COLO829 (cell line): ENCODE measurements at places on chromosomes 3 and 15.

DNA sequence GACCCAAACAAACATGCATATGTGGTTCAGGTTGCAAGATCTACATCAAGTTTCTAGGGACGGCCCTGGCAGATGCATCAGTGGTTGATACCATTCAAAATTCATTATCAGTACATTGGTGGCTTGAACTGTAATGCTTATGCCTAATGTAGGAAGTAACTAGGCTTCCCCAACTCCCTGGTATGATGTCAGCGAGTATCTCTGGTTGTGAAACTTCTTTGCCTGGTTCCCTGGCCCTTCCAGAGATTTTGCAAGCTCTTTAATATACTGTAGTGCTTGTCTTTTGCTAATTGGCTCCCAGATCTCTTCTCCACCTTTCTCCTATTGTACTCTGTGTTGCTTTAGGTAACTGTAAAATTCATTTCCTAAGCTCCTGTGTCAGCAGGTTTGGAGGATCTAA, 114.8 kb upstream of the RARB start:
- DNase-seq, result no peak

DNA sequence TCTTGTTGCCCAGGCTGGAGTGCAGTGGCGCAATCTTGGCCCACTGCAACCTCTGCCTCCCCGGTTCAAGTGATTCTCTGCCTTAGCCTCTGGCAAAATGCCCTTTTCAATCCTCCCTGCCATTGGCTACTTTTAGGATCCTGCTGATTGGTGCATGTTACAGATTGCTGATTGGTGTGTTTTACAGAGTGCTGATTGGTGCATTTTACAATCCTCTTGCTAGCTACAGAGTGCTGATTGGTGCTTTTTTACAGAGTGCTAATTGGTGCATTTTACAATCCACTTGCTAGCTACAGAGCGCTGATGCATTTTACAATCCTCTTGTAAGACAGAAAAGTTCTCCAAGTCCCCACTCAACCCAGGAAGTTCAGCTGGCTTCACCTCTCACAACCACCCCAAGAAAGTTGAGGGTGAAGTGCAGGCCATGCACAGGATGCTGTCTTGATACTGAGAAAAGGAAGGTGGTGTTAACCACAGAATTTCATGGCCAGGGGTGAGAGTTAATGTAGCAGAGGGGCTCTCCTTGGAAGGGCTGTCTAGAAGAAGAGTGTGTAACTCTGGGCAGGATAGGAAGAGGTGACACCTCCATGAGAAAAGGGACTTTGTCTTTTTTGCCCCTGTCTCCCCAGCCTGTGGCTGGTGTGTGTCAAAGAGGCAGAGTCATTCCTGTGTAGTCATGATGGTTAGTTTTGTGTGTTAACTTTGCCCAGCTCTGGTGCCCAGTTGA, 145.9 kb downstream of the APBA2 start:
- no peak for DNase-seq

GRCh38 chr3:4533489-4534443, 40.6 kb downstream of the ITPR1 start:
- no peak for DNase-seq

GRCh38 chr3:75171630-75172230, 492.4 kb upstream of the FRG2C start:
- DNase-seq, result peak; percentile 23

GRCh38 chr15:48190932-48191573, 412 bp upstream of the CTXN2 start:
- DNase-seq, result peak; percentile 13

GRCh38 chr3:188807006-188807405, 364.8 kb upstream of the TPRG1 start:
- no peak for DNase-seq

GRCh38 chr3:188904670-188905069, 267.1 kb upstream of the TPRG1 start:
- DNase-seq, result no peak

DNA sequence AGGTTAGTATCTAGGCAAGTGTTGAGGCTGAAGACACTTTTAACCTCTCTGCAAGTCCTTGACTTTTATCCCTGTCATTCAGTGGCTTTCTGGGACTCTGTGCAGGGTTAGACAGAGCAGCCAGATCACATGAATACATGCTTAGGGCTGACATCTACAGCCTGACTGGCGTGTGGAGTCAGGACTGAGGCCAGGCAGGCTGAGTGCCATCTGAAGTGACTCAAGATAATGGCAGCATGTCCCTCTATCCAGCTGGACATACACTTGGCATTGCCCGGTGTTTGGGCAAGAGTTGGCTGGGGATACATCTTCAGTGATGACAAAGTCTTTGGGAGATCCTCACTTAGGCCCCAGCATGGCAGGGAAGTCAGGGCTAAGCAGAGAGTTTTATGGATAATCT, 22.4 kb downstream of the DUOX2 start:
- DNase-seq, result no peak

DNA sequence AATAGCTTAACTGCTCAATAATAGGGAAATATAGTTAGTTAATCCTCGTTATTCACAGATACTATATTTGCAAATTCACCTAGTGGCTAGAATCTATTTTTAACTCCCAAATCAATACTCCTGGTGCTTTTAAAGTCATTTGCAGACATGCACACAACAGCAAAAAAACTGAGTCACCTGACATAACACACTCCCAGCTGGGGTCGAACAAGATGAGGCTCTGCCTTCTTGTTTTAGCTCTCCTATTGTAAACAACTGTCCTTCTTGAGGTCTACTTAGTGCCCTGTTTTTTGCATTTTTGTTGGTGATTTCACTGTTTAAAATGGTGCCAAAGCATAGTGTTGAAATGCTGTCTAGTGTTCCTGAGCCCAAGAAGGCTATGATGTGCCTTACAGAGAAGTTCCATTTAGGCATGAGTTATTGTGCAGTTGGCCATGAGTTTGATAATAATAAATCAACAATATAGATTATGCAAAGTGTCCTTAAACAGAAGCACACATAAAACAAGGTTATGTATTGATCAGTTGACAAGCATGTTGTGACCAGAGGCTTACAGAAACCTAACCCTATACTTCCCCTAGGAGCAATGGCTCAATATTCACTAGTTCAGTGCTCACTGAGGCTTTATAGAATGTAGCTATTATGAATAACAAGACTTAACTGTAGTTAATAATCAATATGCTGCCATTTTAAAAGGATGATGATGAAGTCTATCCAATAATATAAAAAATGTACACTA, 18.6 kb downstream of the MAP3K13 start:
- DNase-seq, result no peak

- DNase-seq, result no peak
Measured at GRCh38 chr3:7275396-7275795, 414.5 kb downstream of the GRM7 start.

GRCh38 chr15:61828860-61829513, 231.3 kb downstream of the VPS13C start:
- no peak for DNase-seq

GRCh38 chr3:170178651-170179050, 2.9 kb downstream of the PHC3 start:
- DNase-seq, result no peak

DNA sequence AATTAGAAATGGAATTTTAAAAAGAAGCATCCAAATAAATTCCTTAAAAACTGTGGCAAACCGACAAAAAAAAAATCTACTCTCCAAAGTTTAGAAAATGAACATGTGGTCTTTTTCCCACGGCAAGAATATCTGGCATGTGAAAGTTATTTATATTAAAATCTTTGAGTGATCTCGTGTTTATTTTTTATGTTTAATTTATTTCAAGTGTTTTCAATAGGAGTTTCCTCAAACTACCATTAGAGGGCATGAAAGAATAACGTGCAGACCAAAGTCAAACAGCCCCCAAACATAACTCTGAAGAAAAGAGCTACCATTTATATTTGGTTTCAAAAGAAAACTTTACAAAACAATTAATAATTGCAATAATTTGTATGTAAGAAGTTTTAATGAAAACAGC, 286.4 kb downstream of the ZIC4 start:
- DNase-seq, result peak; percentile 57

DNA sequence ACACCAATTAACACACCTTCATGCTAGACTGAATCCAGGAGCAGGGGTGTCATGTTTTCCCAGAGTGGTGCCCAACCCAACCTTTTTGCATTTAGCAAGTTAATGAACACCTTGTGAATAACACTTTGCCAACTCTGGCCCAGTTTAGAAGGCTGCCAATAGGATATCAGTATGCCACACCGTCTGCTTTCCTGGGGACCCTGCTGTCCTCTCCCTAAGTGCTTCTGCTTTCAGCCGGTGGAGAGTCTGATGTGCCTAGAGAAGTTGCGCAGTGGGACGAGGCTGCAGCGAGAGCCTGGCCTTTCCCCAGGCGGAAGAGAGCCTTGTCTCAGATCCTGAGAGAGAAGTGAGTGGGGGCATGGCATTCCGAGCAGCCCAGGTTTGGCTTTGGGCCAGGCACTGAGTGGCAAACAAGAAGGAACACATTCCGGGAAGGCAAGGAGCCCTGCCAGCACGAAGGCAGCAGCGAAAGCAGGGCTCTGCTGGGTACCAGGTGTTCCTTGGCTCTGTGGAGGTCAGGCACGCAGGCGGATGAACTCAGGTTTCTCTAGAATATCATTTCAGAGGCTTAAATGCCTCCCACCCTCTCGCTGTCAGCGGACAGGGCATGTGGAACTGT, 36.9 kb downstream of the SENP8 start:
- peak; percentile 8 for DNase-seq

DNA sequence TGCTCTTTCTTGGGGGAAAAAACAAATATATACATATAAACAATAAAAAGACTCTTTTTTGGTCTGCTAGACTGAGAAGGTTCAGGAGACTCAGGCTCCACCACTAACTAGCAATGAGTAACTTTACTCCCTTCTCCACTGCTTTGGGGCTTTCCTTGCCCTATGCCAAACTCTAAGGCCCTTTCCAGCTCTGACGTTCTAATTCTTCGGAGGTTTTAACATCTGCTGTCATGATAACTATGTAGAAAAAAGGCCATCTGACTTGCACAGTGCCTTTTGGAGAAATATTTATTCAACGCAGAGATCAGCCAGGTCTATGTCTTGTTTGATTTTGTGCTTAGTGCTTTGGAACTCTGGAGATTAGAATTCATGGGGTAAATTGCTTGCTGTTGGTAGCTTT, 156.2 kb downstream of the TMCO5A start:
- no peak for DNase-seq

- no peak for DNase-seq
Measured at GRCh38 chr3:46664188-46664970, 29.1 kb downstream of the ALS2CL start.

DNA sequence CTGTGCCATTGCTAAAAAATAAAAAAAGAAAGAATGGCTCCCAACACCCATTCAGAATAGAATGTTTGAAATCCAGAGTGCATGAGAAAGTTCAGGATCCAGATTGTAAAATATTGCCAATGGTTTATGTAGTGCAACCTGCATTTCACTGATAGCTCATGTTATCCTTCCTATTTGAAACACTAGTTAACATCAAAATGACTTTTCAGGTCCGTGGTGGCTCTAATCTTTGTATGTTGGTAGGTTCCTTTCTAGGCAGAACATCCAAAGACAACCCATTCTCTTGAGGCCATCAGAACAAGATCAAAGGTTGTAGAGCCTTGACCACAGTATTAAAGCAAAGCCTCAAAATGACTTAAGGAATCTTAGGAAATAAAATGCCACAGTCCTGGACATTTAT, 51.0 kb downstream of the PLCL2 start:
- DNase-seq, result no peak

DNA sequence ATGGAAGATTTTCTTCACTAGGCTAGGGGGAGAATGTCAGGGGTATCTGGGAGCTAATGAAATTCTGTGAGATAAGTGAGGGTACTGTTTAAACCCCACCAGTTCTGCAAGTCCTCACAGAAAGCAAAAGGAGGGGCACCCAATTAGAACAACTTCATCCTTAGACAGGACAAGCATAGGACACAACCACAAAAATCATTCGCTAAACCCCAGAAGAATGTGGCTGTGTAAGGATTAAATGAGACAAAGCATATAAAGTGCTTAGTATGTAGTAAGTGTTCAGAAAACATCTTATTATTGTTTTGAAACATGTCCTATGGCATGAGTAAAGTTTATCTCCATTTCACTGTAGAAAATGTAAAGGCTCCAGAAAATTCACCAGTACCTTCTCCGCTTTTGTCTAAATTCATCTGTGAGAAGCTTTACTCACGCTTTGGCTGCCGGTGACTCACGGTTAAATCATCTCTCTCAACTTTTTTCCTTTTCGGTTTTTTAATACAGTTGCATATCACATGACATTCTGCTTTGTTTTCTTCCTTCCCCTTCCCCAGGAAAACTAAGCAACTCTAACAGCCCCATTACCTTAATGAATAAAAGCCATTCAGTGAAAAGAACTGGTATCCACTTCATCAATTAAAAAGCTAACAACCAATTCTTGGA, 1.7 kb downstream of the CLRN1 start:
- DNase-seq, result peak; percentile 79

DNA sequence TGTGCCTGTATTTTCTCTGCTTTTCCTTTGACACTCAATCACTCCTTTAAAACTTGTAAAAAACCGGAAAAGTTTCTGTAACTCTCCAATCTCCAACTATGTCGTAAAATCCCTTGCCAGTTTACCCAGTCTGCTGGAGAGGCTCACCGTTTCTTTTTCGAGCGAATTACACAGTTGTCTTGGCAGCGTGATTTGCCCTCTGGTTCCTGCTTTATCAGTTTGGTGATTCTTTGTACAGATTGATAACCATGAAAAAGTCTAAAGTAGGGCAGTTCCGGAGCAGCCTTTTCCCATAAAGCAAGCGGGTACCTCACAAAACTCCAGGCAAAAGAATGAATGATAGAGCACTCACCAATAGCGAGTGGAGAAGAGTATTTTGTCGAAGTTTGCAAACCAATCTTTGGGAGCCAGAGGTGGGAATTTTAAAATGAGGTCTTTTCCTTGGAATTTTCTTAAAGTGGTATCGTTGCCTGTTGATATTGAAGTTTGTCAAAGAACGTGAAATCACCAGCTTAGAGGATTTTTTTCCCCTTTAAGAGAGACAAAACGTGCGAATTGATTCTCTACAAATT, at the start of gene TTC23:
Gene TTC23, minus strand, starts transcription at position 312 of the 572 bp plus-strand sequence. CDS start 20,869 bp downstream, outside the sequence.
- DNase-seq, result peak; percentile 88

- no peak for DNase-seq
Measured at GRCh38 chr15:38696109-38696727, 131.6 kb upstream of the RASGRP1 start.

GRCh38 chr3:152638707-152639450, 196.1 kb upstream of the P2RY1 start:
- no peak for DNase-seq

DNA sequence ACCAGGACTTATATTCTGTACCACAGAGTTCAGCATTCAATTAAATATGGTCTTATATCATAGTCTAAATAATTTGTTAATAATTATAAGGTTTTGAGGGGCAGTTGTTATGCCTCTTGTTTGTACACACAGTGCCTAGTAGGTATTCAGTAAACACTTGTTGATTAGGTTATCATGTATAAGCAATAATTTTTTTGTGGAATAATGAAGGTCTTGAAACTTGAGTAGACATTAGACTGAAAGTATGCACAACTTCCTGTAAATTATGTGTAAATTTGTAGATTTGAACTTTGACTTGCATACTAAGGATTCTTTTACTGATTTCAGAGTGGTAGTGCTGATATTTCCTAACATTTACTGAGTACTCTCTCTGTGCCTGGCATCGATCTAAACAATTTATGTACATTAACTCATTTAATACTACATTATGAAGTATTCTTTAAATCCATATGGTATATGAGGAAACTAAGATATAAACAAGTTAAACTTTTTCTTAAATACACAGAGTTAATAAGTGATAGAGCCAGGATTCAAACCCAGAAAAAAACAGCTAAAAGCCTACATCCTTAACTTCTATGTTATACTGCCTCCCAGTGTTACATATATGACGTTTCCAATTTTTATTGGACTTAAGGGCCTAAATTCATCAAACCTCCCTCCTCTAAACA, 65.1 kb downstream of the GLCE start:
- peak; percentile 24 for DNase-seq

GRCh38 chr3:20914310-20914709, 728.3 kb upstream of the SGO1 start:
- no peak for DNase-seq

GRCh38 chr15:55743729-55744655, 1.0 kb upstream of the PRTG start:
- no peak for DNase-seq
